CD8-positive, alpha-beta memory T cell (primary cell): ENCODE measurements at places on chromosomes 6 and 20.

DNA sequence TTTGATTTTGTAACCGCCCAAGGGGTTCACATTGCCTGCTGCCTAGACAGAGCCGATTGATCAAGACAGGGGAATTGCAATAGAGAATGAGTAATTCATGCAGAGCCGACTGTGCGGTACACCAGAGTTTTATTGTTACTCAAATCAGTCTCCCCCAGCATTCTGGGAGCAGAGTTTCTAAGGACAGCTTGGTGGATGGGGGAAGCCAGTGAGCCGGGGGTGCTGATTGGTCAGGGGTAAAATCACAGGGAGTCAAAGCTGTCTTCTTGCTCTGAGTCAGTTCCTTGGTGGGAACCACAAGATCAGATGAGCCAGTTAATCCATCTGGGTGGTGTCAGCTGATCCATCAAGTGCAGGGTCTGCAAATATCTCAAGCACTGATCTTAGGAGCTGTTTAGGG lies 60.0 kb upstream of the EZR start:
- H3K27me3 ChIP-seq, result no peaks in the 10 kb centered on the region
- no peak for DNase-seq
- no peak overlapping the region for H3K4me3 ChIP-seq
- H3K27ac ChIP-seq, result no peak overlapping the region
- H3K36me3 ChIP-seq, result no peaks in the 10 kb centered on the region
- no peaks in the 10 kb centered on the region for H3K4me1 ChIP-seq

DNA sequence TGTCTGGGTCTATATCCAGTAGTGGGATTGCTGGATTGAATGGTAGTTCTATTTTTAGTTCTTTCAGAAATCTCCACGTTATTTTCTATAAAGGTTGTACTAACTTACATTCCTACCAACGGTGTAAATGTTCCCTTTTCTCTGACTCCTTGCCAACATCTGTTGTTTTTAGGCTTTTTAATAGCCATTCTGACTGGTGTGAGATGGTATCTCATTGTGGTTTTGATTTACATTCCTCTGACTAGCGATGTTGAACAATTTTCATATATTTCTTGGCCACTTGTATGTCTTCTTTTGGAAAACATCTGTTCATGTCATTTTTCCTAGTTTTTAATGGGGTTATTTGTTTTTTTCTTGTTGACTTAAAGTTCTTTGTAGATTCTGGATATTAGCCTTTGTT lies 99.3 kb downstream of the BMP2 start:
- DNase-seq, result no peak
- H3K27ac ChIP-seq, result no peak overlapping the region
- H3K36me3 ChIP-seq, result no peaks in the 10 kb centered on the region
- H3K27me3 ChIP-seq, result no peaks in the 10 kb centered on the region

DNA sequence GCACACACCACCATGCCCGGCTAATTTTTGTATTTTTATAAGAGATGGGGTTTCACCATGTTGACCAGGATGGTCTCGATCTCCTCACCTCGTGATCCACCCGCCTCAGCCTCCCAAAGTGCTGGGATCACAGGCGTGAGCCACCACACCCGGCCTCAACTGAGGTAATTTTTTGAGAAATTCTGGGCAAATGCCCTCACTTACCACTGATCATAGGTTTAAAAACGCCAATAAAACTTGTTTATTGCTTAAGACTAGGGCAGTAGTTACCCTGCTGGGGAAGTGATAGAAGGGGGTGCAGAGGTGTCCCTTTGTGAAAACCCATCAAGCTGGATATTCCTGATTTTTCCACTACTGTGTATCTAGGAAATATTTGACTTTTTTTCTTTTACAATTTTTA lies 196.3 kb downstream of the BCAS1 start:
- H3K27ac ChIP-seq, result no peak overlapping the region
- no peak for DNase-seq
- no peak overlapping the region for H3K4me3 ChIP-seq
- H3K4me1 ChIP-seq, result peaks cover 51% of the 10 kb centered on the region
- H3K36me3 ChIP-seq, result no peaks in the 10 kb centered on the region
- H3K27me3 ChIP-seq, result no peaks in the 10 kb centered on the region

GRCh38 chr6:138107752-138108592 lies 753 bp upstream of the PERP start:
- no peak overlapping the region for H3K27ac ChIP-seq
- DNase-seq, result peak; percentile 45
- peak overlapping the region; percentile 31 for H3K4me3 ChIP-seq
- no peaks in the 10 kb centered on the region for H3K36me3 ChIP-seq

DNA sequence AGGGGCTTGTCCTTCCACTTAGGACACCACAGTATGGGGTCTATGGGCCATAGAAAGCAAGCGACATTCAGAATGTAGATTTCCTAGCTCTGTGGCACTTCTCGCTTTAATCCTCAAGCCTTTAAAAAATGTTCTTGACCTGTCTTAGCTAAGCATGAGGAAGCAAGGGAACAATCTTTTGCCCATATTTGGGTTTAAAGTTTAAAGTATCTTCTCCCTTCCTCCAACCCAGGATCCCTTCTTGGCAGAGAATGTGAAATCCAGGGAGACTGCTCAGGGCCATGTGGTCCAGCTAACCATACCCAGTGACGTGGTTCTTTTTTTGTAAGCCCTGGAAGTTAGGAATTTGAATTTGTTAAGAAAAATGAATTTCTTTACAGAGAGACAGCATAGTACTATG lies 289.9 kb downstream of the BTBD9 start:
- H3K27me3 ChIP-seq, result no peaks in the 10 kb centered on the region
- H3K4me3 ChIP-seq, result no peak overlapping the region
- no peak overlapping the region for H3K27ac ChIP-seq
- H3K36me3 ChIP-seq, result no peaks in the 10 kb centered on the region
- DNase-seq, result no peak

GRCh38 chr6:39902136-39902535 lies 32.1 kb downstream of the MOCS1 start:
- H3K36me3 ChIP-seq, result no peaks in the 10 kb centered on the region
- H3K4me1 ChIP-seq, result no peaks in the 10 kb centered on the region
- no peak for DNase-seq
- no peak overlapping the region for H3K27ac ChIP-seq
- H3K27me3 ChIP-seq, result no peaks in the 10 kb centered on the region

DNA sequence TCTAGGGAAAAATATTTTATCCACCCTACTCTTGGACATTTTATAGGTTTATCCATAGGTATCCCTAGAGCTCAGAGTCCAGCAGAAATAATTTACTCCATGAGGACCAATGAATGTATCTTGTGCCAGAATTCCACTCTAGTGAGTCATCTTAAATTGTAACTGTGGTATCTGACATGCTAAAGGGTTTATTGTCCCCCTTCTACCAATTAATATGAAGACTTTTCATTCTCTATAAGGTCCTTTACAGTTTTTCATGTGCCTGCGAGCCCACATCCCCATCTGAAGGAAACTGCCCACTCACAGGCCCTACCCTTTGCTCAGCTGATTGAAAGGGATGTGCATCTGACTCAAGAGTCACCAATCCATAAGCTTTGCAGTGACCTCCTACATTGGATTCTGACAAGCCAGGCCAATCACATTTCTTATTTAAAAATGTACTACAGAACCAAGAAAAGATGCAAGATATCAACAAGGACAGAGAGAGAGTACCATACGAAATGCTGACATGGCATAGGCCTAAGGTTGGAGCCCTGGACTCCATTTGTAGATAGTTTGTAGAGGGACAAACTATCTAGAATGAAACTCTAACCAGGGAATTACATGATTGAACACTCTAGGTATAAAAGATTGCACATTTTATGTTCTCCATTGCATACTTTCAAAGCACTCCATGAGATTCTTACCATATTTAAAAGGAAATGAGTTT lies 93.4 kb upstream of the DEFB112 start:
- H3K36me3 ChIP-seq, result no peaks in the 10 kb centered on the region
- DNase-seq, result no peak
- H3K4me3 ChIP-seq, result no peak overlapping the region
- no peaks in the 10 kb centered on the region for H3K27me3 ChIP-seq
- no peak overlapping the region for H3K27ac ChIP-seq

- H3K4me1 ChIP-seq, result no peaks in the 10 kb centered on the region
- DNase-seq, result no peak
- no peaks in the 10 kb centered on the region for H3K27me3 ChIP-seq
Observed at GRCh38 chr20:61701401-61701800, 364.3 kb downstream of the TAF4 start.

- no peaks in the 10 kb centered on the region for H3K27me3 ChIP-seq
- no peak overlapping the region for H3K4me3 ChIP-seq
- H3K27ac ChIP-seq, result no peak overlapping the region
- no peaks in the 10 kb centered on the region for H3K36me3 ChIP-seq
- no peak for DNase-seq
Observed at GRCh38 chr20:11492846-11493245, 424.8 kb upstream of the BTBD3 start.

DNA sequence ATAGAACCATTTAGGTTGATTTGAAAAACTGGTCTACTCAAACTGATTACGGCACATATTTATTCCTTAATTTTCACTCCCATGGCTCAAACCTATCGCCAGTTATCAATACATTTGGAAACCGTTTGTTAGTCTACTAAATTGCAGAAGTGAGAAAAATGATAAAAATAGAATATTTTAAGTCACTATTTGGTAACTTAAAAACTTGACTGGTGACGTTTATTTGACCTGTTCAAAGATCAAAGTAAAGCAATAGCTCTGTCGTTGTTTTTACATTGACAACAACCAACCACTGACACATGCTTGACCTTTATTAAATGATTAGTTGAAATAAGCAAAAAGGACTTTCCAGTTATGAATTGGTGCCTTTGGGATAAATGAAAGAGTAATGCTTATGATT lies 402.9 kb upstream of the MAP3K7 start:
- no peaks in the 10 kb centered on the region for H3K36me3 ChIP-seq
- no peak overlapping the region for H3K27ac ChIP-seq
- H3K27me3 ChIP-seq, result no peaks in the 10 kb centered on the region
- H3K4me3 ChIP-seq, result no peak overlapping the region
- no peak for DNase-seq

- no peak overlapping the region for H3K4me3 ChIP-seq
- no peak overlapping the region for H3K27ac ChIP-seq
- no peak for DNase-seq
- no peaks in the 10 kb centered on the region for H3K36me3 ChIP-seq
- peaks cover 71% of the 10 kb centered on the region for H3K4me1 ChIP-seq
Observed at GRCh38 chr6:107728564-107728897, 95.6 kb downstream of the SCML4 start.

- H3K27ac ChIP-seq, result no peak overlapping the region
- no peak overlapping the region for H3K4me3 ChIP-seq
- no peaks in the 10 kb centered on the region for H3K27me3 ChIP-seq
- no peaks in the 10 kb centered on the region for H3K36me3 ChIP-seq
Observed at GRCh38 chr6:167811442-167812087, 15.1 kb upstream of the AFDN start.

DNA sequence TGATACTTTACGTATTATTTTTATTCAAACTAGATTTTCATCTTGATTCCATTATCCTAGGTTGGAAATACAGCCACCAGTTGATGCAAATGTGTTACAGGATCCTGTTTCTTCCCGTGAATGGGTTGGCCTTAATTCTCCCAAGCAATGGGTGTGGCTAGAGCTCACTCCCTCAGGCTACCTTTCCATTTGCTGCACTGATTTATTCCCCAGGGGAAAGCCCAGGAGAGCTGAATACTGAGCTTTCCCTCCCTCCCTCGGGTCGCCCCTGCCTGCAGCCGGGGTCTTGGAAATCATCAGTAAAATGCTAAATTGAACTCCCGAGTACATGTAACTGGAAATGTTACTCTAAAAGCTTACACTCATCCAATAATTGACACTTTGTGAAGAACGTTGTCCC lies 9.9 kb downstream of the SMOC2 start:
- no peaks in the 10 kb centered on the region for H3K36me3 ChIP-seq
- no peak for DNase-seq
- H3K4me3 ChIP-seq, result no peak overlapping the region
- H3K27ac ChIP-seq, result no peak overlapping the region
- H3K27me3 ChIP-seq, result no peaks in the 10 kb centered on the region
- H3K4me1 ChIP-seq, result no peaks in the 10 kb centered on the region

DNA sequence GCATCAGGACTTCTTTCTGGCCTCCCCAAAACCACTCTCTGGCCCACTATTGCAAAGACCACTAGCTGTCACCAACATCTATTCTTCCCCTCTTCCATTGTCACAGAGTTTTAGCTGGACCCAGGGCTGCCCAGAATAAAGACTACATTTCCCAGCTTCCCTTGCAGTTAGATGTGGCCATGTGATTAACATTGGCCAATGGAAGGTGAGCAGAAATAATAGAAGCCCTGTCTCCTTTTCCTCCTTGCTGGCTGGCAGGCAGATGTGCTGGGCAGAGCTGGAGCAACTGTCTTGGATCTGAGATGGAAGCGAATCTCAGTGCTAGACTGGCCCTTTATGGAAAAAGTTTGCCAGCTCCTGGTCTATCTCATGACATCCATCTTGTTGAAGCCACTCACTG lies 97.0 kb downstream of the KCNB1 start:
- DNase-seq, result no peak
- no peak overlapping the region for H3K4me3 ChIP-seq
- H3K27ac ChIP-seq, result no peak overlapping the region

- no peak overlapping the region for H3K4me3 ChIP-seq
- H3K4me1 ChIP-seq, result peaks cover 5% of the 10 kb centered on the region
- no peaks in the 10 kb centered on the region for H3K36me3 ChIP-seq
- no peak for DNase-seq
- H3K27me3 ChIP-seq, result no peaks in the 10 kb centered on the region
Observed at GRCh38 chr20:3128275-3128984, 31.2 kb downstream of the FASTKD5 start.

- DNase-seq, result no peak
- H3K4me1 ChIP-seq, result no peaks in the 10 kb centered on the region
- no peaks in the 10 kb centered on the region for H3K36me3 ChIP-seq
- no peak overlapping the region for H3K27ac ChIP-seq
Observed at GRCh38 chr6:168277274-168277669, 42.3 kb downstream of the DACT2 start.

GRCh38 chr20:44616604-44616964 lies 34.2 kb downstream of the PKIG start:
- no peak overlapping the region for H3K4me3 ChIP-seq
- no peaks in the 10 kb centered on the region for H3K27me3 ChIP-seq
- peaks cover 45% of the 10 kb centered on the region for H3K4me1 ChIP-seq

- H3K27me3 ChIP-seq, result no peaks in the 10 kb centered on the region
- peaks cover 7% of the 10 kb centered on the region for H3K36me3 ChIP-seq
- peak; percentile 65 for DNase-seq
- peak overlapping the region; percentile 65 for H3K27ac ChIP-seq
Observed at GRCh38 chr6:31203345-31203979, 33.0 kb upstream of the POU5F1 start.

- H3K27me3 ChIP-seq, result no peaks in the 10 kb centered on the region
- no peak overlapping the region for H3K4me3 ChIP-seq
- DNase-seq, result no peak
Observed at GRCh38 chr6:106155219-106155830, 69.2 kb downstream of the PRDM1 start.

DNA sequence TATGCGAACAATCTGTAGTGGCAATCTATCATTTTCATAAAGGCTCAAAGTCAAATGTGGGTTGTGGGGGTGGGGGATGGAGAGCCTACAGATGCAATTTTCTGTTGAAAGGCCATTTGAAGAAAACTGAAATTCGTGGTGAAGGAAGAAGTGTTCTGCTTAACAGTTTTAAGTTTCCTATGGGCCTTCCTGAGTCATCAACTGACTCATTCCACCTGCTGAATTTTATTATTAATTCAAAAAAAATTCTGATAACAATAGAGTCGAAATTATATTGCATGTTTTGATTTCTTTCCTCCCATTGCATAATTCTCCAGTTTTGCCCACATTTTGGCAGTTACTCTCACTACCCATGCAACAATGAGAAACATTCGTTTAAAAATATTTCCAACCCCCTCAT lies 622.3 kb upstream of the ARID1B start:
- no peaks in the 10 kb centered on the region for H3K27me3 ChIP-seq
- H3K27ac ChIP-seq, result no peak overlapping the region
- no peaks in the 10 kb centered on the region for H3K36me3 ChIP-seq
- no peaks in the 10 kb centered on the region for H3K4me1 ChIP-seq
- no peak overlapping the region for H3K4me3 ChIP-seq
